BJ (cell line): ENCODE measurements at places on chromosomes 2 and 18. TPM values are rescaled to one million over a fixed set of nuclear protein-coding genes. Genes with fewer than 3 reads are reported as not detected.

The CNNM3 gene
- 7.6 and 9.8 TPM in 2 replicates for polyA plus RNA-seq

The EFHD1 gene
- 60.0 and 76.5 TPM in 2 replicates for polyA plus RNA-seq

DNA sequence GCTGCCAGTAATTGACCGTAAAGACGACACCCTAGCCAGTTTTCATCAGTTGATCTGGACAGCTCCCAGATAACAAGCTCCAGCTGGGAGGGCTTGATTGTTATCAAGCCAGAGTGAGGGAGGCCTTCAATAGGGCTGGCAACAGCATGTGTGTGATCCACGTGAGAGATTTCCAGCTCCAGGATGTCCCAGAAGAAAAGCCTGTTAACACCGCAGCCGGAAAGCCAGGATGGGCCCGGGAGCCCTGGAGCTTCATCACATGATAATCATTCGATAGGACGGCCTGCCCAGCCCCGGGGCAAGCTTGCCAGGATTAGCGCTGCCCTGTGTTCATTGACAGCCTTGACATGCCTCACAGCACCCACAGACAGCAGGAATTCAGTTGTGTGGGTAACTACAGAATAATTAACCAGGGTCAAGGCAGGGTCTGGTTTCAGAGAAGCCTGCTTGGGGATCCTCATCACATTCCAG lies 182.5 kb downstream of the C1D start:
- no peak for DNase-seq

DNA sequence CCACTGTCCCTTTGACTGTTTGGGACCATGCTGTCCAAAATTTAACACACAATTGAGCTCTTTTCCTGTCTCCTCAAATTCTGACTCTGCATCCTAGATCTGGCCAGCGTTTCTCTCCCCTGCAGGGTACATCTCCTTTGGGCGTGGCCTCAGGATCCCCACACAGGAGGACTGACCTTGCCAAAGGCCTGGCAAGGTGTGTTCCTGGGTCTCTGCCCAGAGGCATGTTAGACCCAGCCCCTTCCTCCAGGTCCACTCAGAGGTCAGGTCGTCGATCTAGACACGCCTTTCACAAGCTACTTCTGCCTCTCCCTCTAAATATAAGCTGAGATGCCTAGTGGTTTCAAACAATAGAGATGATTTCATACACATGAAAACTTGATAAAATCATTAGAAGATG lies 45.4 kb upstream of the SMIM21 start:
- DNase-seq = no peak

- no peak for DNase-seq
Measured at GRCh38 chr2:42048299-42049220, 739 bp downstream of the PKDCC start.
